ENCODE measurements at places on chromosomes 1 and 21. TPM values are rescaled to one million over a fixed set of nuclear protein-coding genes. Genes with fewer than 3 reads are reported as not detected.

Gene CGN
- 0.31 TPM for total RNA-seq

Gene KRTAP10-6
- total RNA-seq = not detected

Gene RGS5
- 1.2 TPM for total RNA-seq

Gene HMCN1
- total RNA-seq = 1.4 TPM

Gene EYA3
- 64.6 TPM for total RNA-seq

DNA sequence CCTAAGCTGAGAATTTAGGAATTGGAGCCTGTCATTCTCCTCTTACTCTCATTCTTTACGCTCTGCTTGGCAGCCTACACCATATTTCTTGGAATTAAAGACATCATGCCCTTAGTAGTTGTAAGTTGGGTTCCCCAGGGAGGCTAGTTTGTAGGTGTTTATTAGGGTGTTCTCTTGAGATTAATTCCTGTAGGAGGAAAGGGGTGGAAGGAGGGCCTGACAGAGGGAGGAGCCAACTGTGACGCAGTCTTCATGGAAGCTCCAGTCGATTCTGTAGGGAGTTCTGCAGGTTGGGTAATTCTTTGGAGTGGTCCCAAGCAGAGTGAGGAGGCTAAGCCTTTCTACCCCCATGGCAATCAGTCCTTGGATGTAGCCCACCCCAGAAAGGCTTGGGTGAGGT is 111.4 kb downstream of the HHAT start:
- H3K4me1 ChIP-seq = no peaks in the 10 kb centered on the region
- no peaks in the 10 kb centered on the region for H3K27me3 ChIP-seq
- no peak overlapping the region for H3K4me3 ChIP-seq
- DNase-seq = no peak
- no peaks in the 10 kb centered on the region for H3K36me3 ChIP-seq

DNA sequence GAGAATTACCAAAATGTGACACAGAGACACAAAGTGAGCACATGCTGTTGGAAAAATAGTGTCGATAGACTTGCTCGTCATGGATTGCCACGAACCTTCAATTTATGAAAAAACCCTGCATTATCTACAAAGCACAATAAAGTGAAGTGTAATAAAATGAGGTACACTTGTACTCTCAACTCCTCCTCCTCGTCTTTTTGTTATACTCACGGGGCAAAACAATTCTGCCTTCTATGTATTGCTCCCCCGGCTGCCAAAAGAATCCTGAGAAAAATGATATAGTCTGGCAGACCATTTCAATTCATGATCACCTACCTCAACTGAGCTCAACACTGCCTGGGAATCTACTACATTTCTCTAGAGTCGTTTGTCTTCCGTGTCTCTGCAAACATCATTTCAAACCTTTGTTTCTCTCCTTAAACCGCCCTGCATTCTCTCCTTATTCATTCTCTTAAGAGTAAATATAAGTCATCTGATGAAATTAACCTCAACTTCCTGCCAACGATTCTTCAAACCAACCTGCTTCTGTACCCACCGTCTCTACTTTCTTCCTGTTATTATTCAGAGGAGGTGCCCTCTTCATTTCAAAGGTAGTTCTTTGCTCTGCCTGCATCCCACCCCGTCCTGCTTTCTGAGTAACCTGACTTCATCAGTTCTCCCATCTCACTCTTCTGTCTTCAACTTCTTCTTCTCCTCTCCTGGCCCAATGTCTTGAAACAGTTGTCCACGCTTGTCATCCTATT is 12.9 kb upstream of the IL19 start:
- H3K36me3 ChIP-seq = peaks cover 7% of the 10 kb centered on the region
- H3K4me3 ChIP-seq = no peak overlapping the region
- peaks cover 22% of the 10 kb centered on the region for H3K4me1 ChIP-seq

GRCh38 chr1:163090321-163090945 is 21.3 kb downstream of the RGS4 start:
- H3K36me3 ChIP-seq = no peaks in the 10 kb centered on the region
- no peak overlapping the region for H3K4me3 ChIP-seq
- H3K27me3 ChIP-seq = peaks cover 16% of the 10 kb centered on the region
- H3K27ac ChIP-seq = no peak overlapping the region
- no peak for DNase-seq
- no peaks in the 10 kb centered on the region for H3K4me1 ChIP-seq

DNA sequence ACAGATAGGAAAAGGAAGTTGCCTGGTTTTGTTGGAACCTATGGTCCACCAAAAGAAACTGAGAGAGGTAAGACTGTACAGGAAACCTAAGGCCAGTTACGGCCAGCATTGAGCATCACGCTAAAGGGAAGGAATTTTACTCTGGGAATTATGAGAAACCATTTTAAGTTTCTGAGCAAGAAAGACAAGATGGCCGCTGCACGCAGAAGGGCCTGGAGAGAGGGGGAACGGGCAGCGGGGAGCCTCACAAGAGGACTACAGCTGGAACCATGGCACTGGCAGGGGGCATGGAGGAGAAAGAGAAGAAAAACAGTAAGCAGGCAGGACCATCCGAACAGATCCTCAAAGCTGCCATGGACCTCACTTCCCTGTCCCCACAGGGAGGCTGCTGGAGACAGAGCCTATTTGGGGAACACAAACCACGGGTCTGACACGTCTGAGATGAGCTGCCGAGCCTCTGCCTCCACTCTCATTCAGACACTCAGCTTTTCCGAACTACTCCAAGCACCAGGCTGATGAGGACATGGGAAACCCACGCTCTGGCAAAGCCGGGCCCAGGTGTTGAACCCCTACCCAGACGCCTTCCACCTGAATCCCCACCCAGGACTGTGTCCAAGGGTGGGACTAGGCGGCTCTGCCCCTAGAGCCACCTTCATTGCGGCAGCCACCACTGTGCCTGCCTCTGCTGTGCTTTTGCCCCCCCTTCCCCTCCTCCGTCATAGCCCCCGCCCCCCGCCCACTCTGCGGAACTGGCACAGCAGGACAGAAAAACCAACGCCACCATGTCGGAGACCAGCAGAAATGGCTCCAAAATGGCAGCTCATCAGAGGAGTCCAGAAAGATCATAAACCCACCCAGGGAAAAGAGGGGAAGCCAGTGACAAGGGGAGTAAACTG is 69.0 kb downstream of the CD46 start:
- H3K4me3 ChIP-seq = no peak overlapping the region
- peaks cover 10% of the 10 kb centered on the region for H3K36me3 ChIP-seq
- peaks cover 64% of the 10 kb centered on the region for H3K4me1 ChIP-seq
- DNase-seq = no peak
- no peaks in the 10 kb centered on the region for H3K27me3 ChIP-seq
